ENCODE measurements at places on chromosomes 7 and 10. TPM values are rescaled to one million over a fixed set of nuclear protein-coding genes. Genes with fewer than 3 reads are reported as not detected.

DNA sequence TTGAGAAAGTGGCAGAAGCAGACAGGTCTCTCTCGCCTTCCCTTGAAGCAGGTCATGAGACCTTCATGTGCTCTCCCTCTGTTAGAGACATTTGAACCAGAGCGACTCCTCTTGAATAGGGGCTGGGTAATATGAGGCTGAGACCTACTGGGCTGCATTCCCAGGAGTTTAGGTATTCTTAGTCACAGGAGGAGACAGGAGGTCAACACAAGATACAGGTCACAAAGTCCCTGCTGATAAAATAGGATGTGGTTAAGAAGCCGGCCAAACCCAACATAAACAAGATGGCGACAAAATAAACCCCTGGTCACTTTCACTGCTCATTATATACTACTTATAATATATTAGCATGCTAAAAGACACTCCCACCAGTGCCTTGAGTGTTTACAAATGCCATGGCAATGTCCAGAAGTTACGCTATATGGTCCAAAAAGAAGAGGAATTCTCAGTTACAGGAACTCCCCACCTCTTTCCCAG, 43.5 kb upstream of the MSRB2 start:
- no peak overlapping the region for H3K4me3 ChIP-seq
- no peak overlapping the region for H3K27ac ChIP-seq
- H3K36me3 ChIP-seq = no peaks in the 10 kb centered on the region
- no peak for DNase-seq
- H3K27me3 ChIP-seq = no peaks in the 10 kb centered on the region
- no peaks in the 10 kb centered on the region for H3K4me1 ChIP-seq

DNA sequence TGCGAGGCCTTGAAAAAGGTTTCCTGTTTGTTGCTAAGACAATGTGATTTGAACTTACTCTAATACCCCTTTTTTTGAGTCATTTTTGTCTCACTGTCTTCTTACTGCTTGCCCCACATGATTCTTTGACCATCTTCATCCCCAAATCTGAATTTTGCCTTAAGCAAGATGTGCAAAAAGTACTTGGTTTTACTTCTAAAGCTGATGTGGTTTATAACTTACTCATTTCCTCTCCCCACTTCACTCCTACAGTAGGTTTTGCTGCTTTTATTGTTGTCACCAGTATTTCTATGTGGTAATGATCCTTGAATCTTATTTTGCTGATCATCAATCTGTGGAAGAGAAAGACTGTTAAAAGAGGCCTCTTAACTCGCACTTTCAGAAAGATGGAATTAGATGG, 396.4 kb downstream of the SDK1 start:
- no peaks in the 10 kb centered on the region for H3K27me3 ChIP-seq
- no peak for DNase-seq
- H3K4me1 ChIP-seq = no peaks in the 10 kb centered on the region
- H3K4me3 ChIP-seq = no peak overlapping the region
- no peaks in the 10 kb centered on the region for H3K36me3 ChIP-seq
- H3K27ac ChIP-seq = no peak overlapping the region

DNA sequence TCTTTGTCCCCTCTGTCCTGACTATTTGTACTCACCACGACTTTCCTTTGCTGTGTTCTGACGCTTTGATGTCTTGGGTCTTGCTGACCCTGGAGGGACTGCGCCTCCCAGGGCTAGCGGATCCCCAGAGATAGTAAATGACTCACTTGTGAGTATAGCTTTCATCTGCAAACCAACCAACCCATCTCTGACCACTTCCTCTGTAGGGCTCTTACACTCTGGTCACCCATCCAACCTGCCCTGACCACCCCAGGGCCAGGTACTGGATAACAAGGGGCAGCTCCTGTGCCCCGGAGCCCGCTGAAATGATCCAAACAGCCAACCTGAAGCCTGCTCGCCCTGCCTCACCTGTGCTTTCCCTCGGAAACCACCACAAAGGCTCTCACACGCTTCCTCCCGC, 125.2 kb upstream of the CARD11 start:
- no peak overlapping the region for H3K27ac ChIP-seq
- H3K36me3 ChIP-seq = no peaks in the 10 kb centered on the region
- no peak overlapping the region for H3K4me3 ChIP-seq
- DNase-seq = peak; percentile 5
- H3K27me3 ChIP-seq = no peaks in the 10 kb centered on the region

- H3K27ac ChIP-seq = no peak overlapping the region
- H3K4me3 ChIP-seq = no peak overlapping the region
- no peak for DNase-seq
- H3K4me1 ChIP-seq = no peaks in the 10 kb centered on the region
- H3K36me3 ChIP-seq = no peaks in the 10 kb centered on the region
Measured at GRCh38 chr10:116775488-116776400, 33.4 kb upstream of the HSPA12A start.

GRCh38 chr7:10101351-10101750, 872.3 kb upstream of the PHF14 start:
- no peak overlapping the region for H3K27ac ChIP-seq
- H3K4me1 ChIP-seq = no peaks in the 10 kb centered on the region
- no peak overlapping the region for H3K4me3 ChIP-seq
- H3K27me3 ChIP-seq = no peaks in the 10 kb centered on the region
- DNase-seq = no peak

DNA sequence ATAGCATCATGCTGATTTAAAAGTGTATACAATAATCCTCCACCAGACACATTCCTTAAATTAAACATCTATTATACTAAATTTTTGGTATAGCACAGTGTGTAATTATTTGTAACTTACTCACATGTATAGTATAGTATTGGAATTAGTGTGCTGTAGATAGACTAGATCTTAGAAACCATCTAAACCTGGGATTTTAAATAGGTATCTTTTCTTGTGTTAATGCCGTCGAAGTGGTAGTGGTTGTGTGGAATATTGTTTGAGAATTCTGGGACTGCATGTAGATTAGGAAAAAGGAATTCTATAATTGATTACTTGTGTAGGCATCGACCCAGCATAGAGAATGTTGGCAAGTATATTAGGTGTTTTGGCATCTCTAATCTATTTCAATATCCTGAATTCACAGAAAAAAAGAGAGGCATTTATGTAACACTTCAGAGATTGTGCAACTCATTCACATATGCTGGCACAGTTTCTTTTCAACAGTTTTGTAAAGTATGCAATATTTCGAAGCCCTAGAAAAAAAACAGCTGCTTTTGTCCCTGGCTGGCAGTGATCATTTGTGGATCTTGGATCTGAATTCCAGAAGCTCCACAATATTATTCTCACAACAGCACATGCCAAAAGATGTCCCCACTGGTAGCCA, 145.5 kb upstream of the AGR3 start:
- H3K27me3 ChIP-seq = no peaks in the 10 kb centered on the region
- no peak overlapping the region for H3K27ac ChIP-seq
- H3K4me1 ChIP-seq = no peaks in the 10 kb centered on the region
- no peak overlapping the region for H3K4me3 ChIP-seq
- no peak for DNase-seq

GRCh38 chr10:16440396-16441133, 3.8 kb downstream of the PTER start:
- H3K36me3 ChIP-seq = peaks cover 2% of the 10 kb centered on the region
- H3K27ac ChIP-seq = no peak overlapping the region
- H3K27me3 ChIP-seq = no peaks in the 10 kb centered on the region

GRCh38 chr10:29114141-29114540, 174.7 kb upstream of the LYZL1 start:
- no peak overlapping the region for H3K4me3 ChIP-seq
- no peak for DNase-seq
- H3K36me3 ChIP-seq = no peaks in the 10 kb centered on the region
- H3K4me1 ChIP-seq = no peaks in the 10 kb centered on the region
- H3K27me3 ChIP-seq = peaks cover 1% of the 10 kb centered on the region
- no peak overlapping the region for H3K27ac ChIP-seq

DNA sequence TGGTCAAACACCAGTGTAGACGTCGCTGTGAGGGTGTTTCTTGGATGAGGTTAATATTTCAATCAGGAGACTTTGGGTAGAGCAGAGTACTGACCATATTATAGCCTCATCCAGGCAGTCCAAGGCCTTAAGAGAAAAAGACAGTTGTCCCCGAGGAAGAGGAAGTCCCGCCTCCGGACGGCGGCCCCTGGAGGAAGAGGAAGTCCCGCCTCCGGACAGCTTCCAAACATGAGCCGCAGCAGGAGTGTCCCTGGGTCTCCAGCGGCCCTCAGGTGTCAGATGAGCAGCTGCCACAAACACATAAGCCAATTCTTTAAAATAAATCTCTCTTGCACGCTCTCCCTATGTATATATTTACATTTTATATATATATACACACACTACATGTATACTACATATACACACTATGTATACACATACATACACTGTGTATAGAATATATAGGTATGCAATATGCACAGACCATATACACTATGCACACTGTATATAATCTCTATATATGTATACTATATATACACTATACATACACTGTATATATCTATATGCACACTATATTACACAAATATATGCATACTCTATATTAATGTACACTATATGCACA, 37.5 kb downstream of the PWWP2B start:
- no peak overlapping the region for H3K4me3 ChIP-seq
- H3K4me1 ChIP-seq = no peaks in the 10 kb centered on the region
- no peak for DNase-seq
- H3K36me3 ChIP-seq = no peaks in the 10 kb centered on the region
- H3K27ac ChIP-seq = no peak overlapping the region
- no peaks in the 10 kb centered on the region for H3K27me3 ChIP-seq

- H3K4me3 ChIP-seq = no peak overlapping the region
- no peaks in the 10 kb centered on the region for H3K36me3 ChIP-seq
- DNase-seq = no peak
- H3K27ac ChIP-seq = no peak overlapping the region
- H3K4me1 ChIP-seq = no peaks in the 10 kb centered on the region
Measured at GRCh38 chr7:101588131-101588935, 40.8 kb downstream of the MYL10 start.

GRCh38 chr10:72312865-72313391, 39.2 kb downstream of the DDIT4 start:
- no peaks in the 10 kb centered on the region for H3K36me3 ChIP-seq
- no peaks in the 10 kb centered on the region for H3K4me1 ChIP-seq
- no peak overlapping the region for H3K27ac ChIP-seq
- no peak for DNase-seq

DNA sequence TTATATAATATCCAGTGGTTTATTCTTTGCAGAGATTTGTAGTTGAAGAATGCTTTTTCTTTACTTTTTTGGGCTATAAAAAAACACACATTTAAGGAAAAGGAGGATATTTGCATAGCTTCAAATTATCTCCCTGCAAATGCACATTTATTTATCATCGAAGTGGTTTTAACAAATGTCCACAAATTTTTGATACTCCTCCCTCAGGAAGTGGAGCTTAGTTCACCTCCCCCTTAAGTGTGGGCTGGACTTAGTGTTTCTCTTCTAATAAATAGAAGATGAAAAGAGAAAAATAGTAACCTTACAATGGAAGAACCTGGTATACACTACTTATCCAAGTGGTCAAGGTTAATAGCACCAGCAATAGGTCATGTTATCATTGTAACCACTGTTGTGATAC, 537.6 kb downstream of the ARL4A start:
- no peak overlapping the region for H3K27ac ChIP-seq
- H3K36me3 ChIP-seq = no peaks in the 10 kb centered on the region
- H3K4me1 ChIP-seq = no peaks in the 10 kb centered on the region
- H3K4me3 ChIP-seq = no peak overlapping the region
- DNase-seq = no peak

GRCh38 chr7:149310113-149310836, 48.3 kb downstream of the ZNF783 start:
- no peaks in the 10 kb centered on the region for H3K36me3 ChIP-seq
- no peaks in the 10 kb centered on the region for H3K4me1 ChIP-seq
- no peak overlapping the region for H3K4me3 ChIP-seq
- no peak overlapping the region for H3K27ac ChIP-seq
- no peaks in the 10 kb centered on the region for H3K27me3 ChIP-seq
- DNase-seq = no peak

DNA sequence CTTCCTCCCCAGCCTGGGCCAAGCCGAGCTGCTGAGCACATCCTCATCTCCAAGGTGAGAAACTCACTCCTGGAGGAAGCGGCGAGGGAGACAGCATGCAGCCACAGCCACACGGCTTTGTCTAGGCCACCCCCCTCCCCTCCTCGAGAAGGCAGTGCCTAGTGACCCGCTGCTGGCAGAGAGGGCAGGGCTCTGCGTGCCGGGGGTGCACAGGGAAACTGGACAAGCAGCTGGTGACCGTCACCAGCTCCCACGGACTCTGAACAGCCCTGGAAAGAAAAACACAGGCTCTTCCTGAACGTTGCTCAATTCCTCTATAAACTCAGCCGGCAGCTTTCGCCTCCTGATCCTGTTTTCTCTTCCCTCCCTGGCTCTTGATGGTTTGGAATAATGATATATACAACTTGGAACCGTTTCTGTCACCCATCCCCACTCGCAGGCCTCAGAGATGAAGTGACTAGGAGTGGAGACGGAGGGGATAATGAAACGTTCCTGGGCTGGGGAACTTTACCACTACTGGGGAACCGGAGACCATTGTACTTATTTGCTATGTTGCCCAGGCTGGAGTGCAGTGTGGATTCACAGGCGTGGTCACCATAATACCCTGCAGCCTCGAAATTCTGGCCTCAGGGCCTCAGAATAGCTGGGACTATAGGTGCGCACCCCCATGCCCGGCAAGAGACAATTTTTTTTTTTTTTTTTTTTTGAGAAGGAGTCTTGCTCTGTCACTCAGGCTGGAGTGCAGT, 19.3 kb downstream of the PAPOLB start:
- no peaks in the 10 kb centered on the region for H3K27me3 ChIP-seq
- no peaks in the 10 kb centered on the region for H3K4me1 ChIP-seq
- H3K27ac ChIP-seq = no peak overlapping the region
- DNase-seq = no peak

DNA sequence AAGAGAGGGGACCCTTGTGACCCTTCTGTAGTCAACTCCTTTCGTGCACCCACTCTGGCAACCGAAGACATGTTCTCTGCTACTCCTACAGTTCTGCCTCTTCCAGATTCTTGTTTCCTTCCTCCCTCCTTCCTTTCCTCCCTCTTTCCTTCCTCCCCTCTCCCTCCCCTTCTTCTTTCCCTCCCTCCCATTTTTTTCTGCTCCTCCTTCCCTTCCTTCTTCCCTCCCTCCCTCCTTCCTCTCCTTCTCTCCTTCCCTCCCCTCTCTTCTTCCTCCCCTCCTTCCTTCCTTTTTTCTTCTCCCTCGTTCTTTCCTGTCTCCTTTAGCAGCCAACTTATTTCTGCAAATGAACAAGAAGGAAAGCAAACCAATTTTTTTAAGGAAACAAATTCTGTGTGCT, 111.5 kb downstream of the NPTX2 start:
- H3K36me3 ChIP-seq = no peaks in the 10 kb centered on the region
- H3K27me3 ChIP-seq = no peaks in the 10 kb centered on the region

The VWC2 gene
- not detected for total RNA-seq

The PLCE1 gene
- 16.6 TPM for total RNA-seq

The CCDC172 gene
- not detected for total RNA-seq

The ATXN7L1 gene
- 12.8 TPM for total RNA-seq

The ATP5MK gene
- total RNA-seq = 240 TPM

The CALHM1 gene
- not detected for total RNA-seq

The GIMAP7 gene
- 28.6 TPM for total RNA-seq

The UTF1 gene
- total RNA-seq = not detected

The CDHR1 gene
- total RNA-seq = 0.42 TPM

The PROSER2 gene
- total RNA-seq = 6.5 TPM
